ENCODE measurements at places on chromosomes 2 and 18. TPM values are rescaled to one million over a fixed set of nuclear protein-coding genes. Genes with fewer than 3 reads are reported as not detected.

The AQP12A gene
- not detected for total RNA-seq

DNA sequence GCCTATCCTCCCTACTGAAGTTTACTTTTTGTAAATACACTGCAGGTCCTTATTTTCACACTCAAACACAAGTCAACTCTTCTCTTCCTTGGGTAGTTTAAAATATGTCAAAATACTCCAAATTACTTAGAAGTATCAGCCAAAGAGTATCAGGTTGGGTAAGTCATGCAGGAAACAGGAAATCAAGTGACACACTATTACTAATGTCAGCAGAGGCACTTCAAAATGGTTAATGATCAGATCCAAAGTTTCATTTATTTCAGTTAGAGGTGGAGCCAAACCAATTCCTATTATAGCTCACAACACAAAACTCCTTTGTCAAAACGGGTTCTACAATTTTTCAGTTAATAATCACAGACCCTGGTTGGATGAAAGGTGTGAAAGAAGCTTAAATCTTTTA, 54.2 kb downstream of the DLGAP1 start:
- no peak for DNase-seq

GRCh38 chr2:20214566-20215182, 10.3 kb downstream of the SDC1 start:
- DNase-seq: no peak

DNA sequence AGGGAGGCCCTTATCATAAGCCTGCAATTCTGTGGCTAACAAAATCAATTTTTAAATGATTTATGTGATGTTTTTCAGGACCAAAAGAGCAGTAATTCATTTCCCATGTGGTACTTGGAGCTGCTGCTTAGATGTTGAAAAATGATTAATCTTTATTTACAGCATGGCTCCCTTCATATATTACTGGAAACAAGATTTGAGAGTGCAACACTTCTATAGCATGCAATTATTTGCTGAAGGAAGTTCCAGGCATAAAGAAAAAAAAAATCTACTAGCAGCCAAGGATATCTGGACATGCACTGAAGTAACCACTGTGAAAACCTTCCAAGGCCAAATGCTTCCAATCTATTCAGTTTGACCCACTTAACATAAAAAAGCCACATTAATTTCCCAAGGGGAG, 186.3 kb downstream of the SLC8A1 start:
- no peak for DNase-seq

DNA sequence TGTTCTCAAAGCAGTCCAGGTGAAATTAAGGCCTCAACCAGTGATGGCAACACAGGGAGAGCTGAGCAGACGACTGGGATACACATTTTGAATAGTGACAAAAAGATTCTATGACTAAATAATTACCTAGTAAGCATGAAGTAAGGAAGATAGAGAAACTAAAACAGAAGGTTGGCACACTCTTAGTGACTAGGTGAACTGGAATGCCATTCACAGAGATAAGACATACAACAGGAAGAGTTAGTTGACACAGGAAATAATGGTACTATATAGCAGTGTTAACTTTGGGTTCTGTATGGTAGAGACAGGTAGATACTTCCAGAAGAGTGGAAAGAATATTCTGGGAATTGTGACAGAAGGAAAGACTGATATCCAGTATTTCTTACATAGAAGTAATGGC, 181.8 kb upstream of the NT5C1B start:
- no peak for DNase-seq

The ARHGAP28 gene
- 6.1 TPM for total RNA-seq

GRCh38 chr18:78934003-78934402, 45.6 kb upstream of the SALL3 start:
- no peak for DNase-seq

DNA sequence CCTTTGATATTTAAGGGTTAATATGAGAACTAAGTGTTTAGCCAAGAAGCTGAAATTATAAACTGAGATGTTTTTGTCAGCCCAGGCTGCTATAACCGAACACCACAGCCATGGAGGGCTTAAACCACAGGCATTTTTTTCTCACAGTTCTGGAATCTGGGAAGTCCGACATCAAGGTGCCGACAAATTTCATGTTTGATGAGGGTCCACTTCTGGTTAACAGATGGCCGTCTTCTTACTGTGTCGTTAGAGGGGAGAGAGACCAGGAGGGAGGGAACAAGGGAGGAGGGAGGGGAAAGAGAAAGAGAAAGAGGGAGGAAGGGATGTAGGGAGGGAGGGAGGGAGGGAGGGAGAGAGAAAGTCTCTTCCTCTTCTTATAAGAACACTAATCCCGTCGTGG, 6.5 kb upstream of the CNDP2 start:
- DNase-seq: no peak

GRCh38 chr18:46702471-46702870, 45.5 kb upstream of the LOXHD1 start:
- DNase-seq: no peak

- peak; percentile 50 for DNase-seq
Measured at GRCh38 chr2:201880993-201881611, 74.8 kb downstream of the CDK15 start.

The SLC9A4 gene
- not detected for total RNA-seq

The KCTD1 gene
- total RNA-seq: 45.2 TPM

- DNase-seq: no peak
Measured at GRCh38 chr2:50951437-50951836, 80.5 kb downstream of the NRXN1 start.

DNA sequence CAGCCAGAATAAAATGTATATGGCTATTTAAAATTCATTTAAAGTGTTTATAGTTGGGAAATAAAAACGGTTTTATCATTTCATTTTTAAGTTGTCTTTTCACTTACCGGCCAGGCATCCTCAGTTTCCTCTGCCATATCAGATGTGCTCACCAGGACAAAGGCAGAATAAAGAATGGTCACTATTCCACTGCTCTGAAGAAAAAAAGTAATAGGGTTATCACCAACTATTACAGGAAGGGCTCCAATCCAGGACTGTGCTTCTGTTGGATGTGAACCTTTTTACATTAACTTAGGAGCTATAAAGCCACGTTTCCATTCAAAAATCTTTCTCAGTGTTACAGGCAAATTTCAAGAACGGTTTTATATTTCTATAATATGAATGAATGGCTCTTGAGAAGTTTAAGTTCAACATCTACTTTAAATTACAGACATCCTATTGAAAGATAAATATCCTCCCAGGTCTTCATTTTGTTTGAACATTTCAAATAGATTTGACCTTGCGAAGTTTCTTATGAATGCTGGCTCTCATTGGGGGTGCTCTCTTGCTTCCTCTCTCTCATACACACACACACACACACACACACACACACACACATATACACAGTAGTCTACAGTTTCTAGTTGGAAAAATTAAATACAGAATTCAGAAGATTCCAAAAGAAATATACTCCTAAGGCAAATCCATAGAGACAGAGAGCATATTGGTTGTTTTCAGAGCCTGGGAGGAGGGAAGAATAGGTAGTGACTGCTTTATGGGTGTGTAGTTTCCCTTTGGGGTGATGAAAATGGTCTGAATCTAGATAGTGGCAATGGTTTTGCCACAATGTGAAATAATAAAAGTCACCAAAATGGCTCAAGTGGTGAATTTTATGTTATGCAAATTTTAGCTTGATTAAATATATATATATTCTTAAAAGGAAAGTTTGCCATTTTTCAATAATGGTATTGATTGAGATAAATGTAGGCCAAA, 2.9 kb upstream of the SLC40A1 start:
- DNase-seq: no peak

GRCh38 chr2:42951263-42951938, 159.0 kb upstream of the HAAO start:
- DNase-seq: peak; percentile 83
